Stimulated activated CD4-positive, alpha-beta T cell treated with anti-CD3 and anti-CD28 coated beads, Interleukin-1b, Interleukin-23, amount 100 ng/mL, for 48 hours (primary cell): ENCODE measurements at places on chromosomes 7 and 10.

GRCh38 chr10:77490534-77491314, 146.9 kb downstream of the KCNMA1 start:
- no peak for DNase-seq

GRCh38 chr7:152556013-152556755, 119.8 kb downstream of the XRCC2 start:
- DNase-seq = no peak

DNA sequence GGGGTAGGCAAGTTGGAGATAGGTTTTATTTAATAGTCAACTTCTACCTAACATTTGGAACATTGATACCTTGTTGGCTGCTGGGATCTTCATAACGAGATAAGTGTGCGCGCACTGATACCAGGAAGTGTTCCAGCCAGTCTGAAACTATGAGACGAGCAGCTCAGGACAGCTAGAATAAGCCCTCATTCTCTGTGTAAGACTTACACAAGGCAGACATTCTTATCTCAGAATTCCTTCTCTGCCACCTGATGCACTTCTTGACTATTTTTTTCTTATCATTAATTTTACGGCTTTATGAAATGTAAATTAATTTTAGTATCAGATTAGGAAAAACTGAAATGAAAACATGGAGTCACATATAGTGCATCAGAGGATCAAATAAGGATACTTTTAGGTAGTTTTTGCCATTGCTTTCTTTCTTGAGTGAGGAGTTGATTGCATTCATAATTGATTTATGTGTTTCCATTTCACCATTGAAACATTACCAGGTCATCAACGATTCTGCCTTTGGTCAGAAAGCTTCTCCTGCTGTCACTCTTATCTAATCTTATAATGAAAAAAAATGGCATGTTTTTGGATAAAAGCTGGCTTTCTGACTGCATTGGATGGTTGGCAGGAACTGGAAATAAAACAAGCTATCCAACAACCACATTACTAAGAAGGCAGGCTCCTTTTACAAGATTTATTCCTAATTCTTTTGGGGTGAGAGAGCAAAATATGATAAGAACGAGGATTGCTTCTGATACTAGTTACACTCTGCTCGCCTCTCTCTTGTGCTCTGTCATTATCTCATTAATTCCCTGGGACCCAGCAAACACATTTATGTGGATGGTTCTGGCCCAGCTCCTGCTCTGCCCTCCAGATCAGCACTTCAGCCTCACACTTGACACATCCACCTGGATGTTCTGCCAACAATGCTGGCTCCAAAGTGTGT, 40.4 kb upstream of the ABCB5 start:
- DNase-seq = no peak

GRCh38 chr7:155920068-155920461, 107.8 kb upstream of the SHH start:
- no peak for DNase-seq

DNA sequence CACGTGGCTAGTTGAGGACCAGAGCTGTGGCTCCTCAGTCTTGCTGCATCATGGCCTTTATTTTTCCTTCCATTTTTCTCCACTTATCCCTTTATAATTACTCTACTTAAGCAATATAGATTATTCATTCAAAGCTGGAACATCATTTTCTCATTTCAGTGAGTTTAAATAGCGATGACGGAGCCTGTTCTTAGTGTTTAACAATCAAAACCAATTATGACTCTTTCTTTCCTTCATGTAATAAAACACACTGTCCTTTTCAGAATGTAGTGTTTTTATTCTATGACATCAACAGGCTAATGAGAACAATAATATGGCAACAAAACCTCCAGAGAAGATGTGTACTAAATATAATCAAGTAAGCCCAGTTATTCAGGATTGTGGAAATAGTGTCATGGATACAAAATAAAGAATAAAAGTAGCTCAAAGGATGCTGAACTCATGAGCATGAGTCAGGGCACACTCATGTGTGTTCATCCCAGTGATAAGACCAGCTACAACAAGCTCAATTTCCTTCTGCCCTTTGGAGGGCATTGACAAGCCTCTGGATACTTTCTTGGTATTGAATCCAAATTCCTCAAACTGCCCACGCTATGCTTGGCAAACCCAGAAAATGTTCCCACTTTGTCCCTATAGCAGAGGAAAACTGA, 188.4 kb downstream of the CYP26A1 start:
- DNase-seq = no peak

GRCh38 chr7:106609416-106609815, 51.5 kb downstream of the CCDC71L start:
- DNase-seq = no peak

- no peak for DNase-seq
Measured at GRCh38 chr10:113341138-113341537, 211.7 kb upstream of the HABP2 start.

DNA sequence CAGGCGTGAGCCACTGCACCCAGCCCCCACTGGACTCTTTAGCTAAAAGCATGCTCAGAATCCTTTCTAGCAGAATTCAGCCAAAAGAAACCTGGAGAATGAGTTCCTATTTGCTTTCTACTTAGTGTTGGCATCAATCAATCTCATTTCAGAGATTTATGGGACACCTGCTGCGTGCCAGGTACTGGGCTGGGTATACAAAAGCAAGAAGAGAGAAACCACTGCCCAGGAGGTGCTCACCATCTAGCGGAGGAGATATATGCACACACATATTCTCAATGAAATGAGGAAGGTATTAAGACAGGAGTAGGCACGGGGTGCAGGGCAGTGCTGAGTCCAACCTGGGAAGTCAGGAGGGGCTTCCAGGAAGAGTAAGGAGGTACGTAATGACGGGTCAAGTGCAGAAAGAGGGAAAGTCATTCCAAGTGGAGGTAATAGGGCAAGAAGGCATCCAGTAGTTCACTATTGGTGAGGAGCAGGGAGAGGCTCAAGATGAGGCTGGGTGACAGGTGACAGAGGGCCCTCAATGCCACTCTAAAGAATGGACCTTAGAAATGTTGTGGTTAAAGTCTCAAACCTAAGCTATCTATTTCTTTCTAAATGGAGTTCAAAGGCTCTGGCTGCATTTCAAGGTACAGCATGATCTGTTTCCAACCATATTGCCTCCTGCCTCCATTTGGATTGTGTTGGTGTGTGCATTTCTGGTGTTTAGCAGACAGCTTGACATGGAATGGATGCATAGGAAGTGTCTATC, 22.1 kb downstream of the ABLIM1 start:
- no peak for DNase-seq

DNA sequence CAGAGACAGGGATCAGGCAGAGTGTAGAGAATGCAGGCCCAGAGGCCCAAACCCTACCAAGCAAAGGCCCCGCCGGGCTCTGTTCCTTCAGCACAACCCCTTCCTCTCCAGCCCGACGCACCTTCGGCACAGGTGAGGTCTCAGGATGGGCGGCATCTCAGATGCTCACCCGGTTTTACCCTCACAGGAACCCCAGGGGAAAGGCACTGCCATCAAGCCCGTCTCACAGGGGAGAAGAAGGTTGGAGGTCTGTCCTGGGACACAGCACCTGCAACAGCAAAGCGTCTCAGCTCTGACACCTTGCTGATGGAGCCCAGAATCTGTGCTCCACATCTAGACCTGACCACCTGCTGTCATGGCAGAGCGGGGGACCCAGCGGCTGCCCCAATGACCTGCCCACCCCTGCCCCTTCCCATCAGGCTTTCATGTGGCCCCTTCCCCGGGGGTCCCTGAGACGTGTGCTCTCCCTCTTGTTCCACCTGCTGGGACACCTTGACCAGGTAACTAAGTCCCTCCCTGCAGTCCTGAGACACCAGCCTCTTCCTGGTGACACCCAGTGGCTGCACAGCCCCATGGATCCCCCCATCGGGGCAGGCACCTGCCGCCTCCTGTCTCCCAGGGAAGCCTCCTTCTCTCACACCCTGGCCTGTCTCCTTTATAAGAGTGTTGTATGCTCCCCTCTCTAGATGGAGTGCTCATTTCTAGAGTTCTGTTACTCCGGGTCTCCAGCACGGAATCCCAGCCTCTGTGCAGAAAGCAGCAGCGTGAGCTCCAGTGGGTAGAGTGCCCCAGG, 315.6 kb downstream of the DNAJB6 start:
- no peak for DNase-seq

DNA sequence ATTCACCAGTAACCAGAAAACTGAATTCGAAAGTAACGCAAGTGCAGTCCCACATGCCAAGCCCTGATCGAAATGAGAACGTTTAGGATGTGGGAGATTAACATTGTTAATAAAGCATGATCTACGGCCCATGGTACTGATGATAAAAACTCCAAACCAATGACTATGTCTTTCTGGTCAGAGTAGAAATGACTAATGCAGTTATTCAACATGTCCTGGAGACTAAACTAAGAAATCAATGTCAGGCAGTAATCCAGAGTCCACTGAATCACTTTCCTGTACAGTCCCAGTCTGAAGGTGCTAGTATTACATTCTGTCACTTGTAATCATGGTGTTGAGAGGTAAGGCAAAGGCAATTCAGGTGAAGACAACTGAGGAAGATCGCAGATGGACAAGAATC, 14.4 kb downstream of the NPSR1 start:
- DNase-seq = no peak

DNA sequence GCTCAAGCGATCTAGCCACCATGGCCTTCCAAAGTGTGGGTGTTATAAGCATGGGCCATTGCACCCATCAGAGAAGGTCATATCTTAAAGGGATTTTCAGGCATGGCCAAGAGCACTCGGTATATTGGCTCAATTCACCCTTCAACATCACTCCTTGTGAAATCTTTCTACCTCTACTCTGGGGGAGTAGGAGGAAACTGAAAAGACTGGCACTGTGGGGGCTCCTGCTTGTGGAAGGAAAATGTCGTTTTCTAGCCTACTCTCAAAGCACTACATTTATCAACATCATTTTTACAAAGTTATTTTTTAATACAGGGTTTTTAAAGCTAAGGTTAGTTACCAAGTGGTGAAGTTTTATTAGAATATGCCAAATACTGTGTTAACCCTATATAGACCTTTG, 42.0 kb upstream of the CACNB2 start:
- no peak for DNase-seq

GRCh38 chr7:79615466-79615865, 162.0 kb upstream of the MAGI2 start:
- DNase-seq = no peak

DNA sequence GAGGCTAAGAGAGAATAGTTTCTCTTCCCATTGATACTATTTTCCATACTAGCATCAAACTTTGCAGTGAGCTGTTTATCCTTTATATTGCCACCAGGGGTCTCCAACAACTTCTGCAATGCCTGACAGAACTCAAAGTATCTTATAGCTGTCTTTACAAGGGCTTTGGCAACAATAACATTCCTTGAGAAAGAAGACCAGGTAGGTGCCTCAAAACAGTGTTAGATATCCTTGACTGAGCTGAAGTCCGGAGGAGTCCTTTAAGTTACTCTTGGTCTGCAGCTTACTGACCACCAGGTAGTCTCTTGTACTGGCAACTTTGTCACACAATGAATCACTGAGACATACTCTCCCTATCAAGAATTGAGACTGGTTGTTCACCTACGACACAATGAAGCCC, 30.0 kb upstream of the TES start:
- no peak for DNase-seq

- DNase-seq = no peak
Measured at GRCh38 chr7:127158659-127159058, 94.1 kb downstream of the GRM8 start.

- no peak for DNase-seq
Measured at GRCh38 chr10:36578306-36578705, 547.1 kb upstream of the ANKRD30A start.

DNA sequence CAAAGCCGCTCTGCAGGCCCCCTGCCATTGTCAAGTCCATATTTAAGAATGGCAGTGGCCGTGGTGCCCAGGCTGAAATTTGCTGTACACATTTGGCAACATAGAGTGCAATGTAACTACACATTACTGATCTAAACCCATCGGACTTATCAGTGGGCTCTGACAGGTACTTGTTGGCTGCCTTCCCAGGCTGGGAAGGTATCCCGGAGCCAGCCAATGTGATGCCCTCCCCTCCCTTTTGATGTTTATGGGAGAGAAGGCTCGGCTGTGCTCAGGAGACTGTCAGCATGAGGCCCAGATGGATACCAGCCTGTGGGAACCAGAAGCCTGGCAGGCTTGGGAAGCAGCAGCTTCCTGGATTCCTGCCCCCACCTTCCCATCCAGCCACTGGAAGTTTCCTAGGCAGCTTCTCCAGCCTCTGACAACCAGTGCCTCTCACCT, 146.1 kb upstream of the TCF7L2 start:
- DNase-seq = no peak

GRCh38 chr10:91389636-91390512, 20.3 kb upstream of the HECTD2 start:
- no peak for DNase-seq

DNA sequence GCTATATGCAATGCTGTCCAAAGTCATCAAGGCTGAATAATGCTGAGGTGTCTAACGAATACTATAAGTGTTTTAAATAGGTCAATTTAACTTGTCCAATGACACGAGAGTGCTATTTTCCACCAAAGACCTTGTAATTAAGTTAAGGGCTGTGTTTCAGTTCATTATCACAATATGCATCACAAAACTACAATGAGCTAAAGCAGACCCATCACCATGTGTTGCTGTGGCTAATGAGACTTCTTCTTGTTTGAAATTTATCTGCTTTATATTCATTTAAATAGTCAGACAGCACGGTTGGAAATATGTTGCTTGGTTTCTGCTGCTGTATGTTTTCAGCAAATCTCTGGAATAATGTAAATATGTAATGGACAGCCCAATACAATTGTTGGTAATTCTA, 292.5 kb upstream of the VSTM2A start:
- no peak for DNase-seq

DNA sequence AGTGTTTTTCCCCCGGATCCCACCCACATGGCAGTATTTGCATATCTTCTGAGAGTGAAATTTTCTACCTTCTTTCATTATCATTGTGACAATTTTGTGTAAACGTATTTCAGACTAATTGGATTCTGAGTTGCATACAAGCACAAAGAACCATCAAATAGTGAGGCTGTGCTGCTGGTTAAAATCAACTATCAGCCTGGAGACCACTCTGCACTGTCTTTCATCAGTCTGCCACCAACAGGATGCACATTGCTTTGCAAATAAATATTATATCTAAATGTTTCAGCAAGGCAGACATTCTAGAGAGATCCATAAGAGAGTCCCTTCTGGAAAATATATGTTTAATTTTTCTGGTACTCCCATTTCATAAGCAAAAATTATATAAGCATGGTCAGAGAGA, 851.8 kb downstream of the XPNPEP1 start:
- DNase-seq = no peak

- DNase-seq = no peak
Measured at GRCh38 chr10:31413325-31413724, 94.3 kb downstream of the ZEB1 start.

GRCh38 chr7:22210355-22210754, 146.6 kb downstream of the RAPGEF5 start:
- DNase-seq = no peak

DNA sequence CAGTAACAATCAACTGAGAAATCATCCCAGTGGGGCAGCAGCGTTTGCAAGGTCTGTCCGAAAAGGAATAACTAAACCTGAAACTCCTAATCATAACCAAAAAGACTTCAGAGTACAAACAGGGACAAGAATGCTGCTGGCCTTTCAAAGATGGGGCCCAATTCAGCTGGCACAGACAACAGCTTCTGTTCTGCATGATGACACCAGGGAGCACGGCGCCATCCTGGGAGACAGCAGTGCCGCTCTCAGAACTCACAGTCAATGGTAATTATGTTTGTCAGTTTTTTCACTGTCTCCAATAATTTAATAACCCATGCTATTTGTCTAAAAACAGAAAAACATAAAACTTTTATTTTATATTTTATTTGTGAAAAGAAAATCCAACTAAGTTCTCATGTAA, 90.0 kb downstream of the LARP4B start:
- no peak for DNase-seq

GRCh38 chr7:31125171-31125570, 73.1 kb downstream of the ADCYAP1R1 start:
- no peak for DNase-seq

GRCh38 chr7:50977421-50977820, 194.7 kb upstream of the GRB10 start:
- DNase-seq = no peak
